ENCODE measurements at places on chromosomes 7 and 10. TPM values are rescaled to one million over a fixed set of nuclear protein-coding genes. Genes with fewer than 3 reads are reported as not detected.

DNA sequence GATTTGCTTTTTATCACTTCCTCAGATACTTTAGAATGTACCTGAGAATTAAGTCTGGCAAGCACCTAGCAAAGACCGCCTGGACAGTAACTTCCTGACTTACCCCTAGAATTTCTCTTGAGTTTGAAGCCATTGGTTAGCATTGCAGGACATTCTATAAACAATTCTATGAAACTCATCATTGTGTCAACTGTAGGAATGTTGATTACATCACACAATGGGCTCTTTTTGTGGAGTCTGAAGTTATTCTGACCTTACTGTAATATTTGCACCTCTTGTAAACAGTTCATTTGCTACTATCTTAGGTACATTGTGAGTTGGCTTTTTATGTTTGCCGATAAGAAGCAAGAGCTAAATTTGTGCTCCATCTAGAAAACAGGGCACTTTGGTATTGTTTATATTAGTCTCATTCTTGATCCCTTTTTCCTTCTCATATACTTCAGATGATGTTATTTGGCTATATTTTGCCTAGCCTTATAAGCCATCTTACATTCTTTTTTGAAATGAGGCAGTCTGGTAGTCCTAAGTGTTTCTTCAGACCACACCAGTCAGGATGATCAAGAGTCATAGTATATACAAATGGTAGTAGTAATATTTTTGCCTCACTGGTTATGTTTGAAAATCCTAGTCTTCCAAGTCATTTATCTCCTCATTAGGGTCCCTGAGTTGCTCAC lies 52.4 kb downstream of the CASD1 start:
- DNase-seq, result no peak

Gene ANKRD7
- total RNA-seq, result 1.0 TPM

- DNase-seq, result peak; percentile 56
Measured at GRCh38 chr7:113086431-113086888, at the start of gene GPR85. Gene GPR85, minus strand, starts transcription at chr7:113086827. Its CDS starts 2,106 bp downstream, at chr7:113084721.

DNA sequence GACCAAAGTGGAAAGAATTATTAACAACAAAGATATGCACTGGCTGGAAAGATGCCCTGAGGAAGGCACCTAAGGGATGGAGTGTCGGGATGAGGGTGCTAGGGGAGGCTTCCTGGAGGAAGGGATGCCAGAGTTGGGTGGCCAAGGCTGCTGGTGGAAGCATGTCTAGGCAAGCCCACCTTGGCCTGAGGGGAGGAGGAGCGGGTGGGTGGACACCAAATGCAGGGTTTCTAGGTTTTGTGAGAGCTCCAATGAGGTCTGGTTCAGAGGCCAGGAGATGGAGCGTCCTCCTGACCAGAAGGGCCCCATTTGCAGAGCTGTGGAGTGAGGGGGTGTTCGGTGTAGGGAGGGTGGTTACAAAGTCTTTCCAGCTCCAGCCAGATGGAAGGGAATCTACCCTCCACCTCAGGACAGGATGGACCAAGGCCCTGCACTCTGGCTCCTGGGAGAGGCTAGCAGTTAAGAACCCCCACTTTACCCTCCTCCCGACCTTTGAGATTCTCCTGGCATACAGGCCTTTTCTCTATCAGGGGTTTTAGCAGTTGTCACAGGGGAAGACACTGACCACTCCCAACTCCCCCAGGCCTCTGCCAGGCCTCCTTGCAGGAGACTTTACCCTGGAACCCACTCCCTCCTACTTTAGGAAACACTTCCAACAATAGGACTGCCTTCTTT lies 3.0 kb upstream of the DDIT4 start:
- DNase-seq, result no peak

- DNase-seq, result no peak
Measured at GRCh38 chr10:95987685-95988426, 55.5 kb upstream of the CCNJ start.

- DNase-seq, result no peak
Measured at GRCh38 chr10:104324221-104324686, 14.0 kb downstream of the ITPRIP start.

DNA sequence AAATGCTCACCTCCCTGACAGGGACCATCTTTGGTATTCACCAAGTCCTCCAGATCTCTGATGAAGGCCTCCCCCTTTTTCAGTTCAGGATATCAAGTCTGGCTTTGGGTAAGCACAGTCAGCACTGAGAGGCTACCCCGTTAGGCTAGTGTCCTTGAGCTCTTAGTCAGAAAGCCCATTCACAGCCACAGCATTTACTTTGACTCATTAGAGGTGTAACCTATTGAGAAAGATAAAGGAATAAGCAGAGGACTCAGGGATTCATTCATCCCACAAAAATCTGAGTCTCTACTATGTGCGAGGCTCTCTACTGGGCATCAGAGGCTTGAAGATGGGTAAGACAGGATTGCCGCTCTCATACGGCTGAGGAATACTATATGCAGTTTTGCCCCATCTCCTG lies 14.0 kb upstream of the RAMP3 start:
- DNase-seq, result no peak

Gene CDHR3
- 8.2 TPM for total RNA-seq

DNA sequence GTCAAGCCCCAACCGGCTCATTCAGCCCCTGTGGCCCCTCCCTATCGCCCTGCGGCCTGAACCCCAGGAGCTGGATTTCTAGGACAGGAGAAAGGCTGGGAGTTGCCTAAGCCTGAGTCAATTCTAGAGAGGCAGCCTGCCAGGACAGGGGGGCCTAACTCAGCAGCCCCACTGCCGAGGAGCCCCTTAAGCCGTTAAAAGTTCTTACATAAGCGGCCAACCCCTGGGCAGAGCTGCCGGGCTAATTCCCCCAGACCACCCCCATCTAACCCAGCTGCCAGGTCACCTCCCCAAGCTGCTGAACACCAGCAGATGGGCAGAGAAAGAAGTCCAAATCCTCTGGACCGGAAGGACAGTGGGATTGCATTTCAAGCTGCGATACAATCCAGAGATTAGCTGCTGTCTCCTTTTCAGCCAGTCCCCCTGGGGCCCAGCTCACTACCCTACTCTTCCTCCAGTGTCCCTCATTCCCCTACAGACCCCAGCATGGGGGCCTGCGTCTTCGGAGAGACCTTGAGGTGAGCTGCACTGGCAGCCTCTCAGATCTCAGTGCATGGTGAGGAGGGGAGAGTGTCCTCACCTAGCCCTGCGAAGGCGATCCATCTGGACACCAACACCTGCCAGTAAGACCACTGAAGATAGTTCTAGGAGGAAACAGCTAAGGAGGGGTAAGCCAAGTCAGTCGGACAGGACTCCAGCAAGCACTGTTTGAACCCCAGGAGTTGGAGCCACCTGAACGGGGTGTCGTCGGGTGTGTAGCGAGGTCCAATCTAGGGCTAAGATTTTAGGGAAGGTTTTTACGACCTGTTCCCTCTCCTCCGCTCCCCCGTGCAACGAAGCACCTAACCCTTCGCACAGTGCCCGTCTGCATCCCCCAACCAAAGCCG lies 830 bp downstream of the IMPDH1 start:
- DNase-seq, result peak; percentile 72

GRCh38 chr10:18607503-18608378 lies 43.6 kb downstream of the NSUN6 start:
- DNase-seq, result peak; percentile 62

DNA sequence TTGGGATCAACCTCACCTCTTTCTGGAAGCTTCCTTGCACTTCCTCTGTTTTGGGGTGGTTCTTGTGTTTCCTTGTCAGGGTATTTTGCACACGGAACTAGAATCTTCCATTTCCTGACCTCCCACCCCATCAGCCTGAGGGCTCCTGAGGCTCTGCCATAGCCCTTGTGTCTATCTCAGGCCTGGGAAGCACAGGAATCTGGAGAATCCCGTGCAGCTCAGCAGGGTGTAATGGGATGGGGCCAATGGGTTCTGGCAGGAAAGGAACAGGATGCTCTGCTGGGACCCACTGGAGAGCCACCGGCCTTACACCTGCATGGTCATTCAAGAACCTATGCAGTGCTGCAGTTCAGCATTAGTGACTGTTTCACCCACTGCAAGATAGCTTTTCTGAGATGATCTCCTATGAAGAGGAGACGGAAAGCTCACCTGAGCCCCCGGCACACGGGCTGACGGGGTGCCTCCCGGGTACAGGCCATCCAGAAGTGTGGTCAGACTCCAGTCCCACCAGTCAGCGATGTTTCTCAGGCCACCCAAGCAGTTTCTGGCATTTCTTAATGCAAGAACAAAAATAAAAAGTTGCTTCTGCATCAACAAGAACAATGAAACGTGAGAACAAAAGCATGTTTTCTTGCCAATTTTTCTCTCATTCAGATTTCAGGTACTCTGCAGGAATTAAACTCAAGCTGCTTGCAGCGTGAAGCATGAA lies 133.2 kb downstream of the PKD1L1 start:
- no peak for DNase-seq

GRCh38 chr10:91602868-91603568 lies 29.9 kb downstream of the PPP1R3C start:
- no peak for DNase-seq

- no peak for DNase-seq
Measured at GRCh38 chr7:45123913-45124710, 12.6 kb upstream of the TBRG4 start.

Gene UCN3
- total RNA-seq, result not detected

DNA sequence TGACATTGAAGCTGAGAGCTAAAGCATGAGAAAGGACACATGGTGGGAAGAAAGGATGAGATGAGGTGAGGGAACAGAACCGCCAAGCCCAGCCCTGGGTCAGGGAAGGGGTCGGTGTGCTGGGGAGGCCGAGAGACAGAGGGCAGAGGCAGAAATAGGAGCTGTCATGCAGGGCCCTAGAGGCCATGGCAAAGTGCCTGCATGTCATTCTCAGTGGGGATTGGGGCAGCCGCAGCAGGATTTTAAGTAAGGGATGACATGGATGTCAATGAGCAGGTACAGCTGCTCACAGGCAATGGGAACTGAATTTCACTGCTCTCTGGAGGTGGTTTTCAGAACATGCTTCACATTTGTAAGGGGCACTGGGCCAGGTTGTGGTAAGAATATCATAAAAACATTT lies 227.4 kb downstream of the RAB11FIP2 start:
- DNase-seq, result no peak

- peak; percentile 96 for DNase-seq
Measured at GRCh38 chr10:119080521-119081259, at the start of gene EIF3A. Gene EIF3A, minus strand, starts transcription at chr10:119080817. Its CDS starts 141 bp downstream, at chr10:119080676.

Gene TMEM270
- total RNA-seq, result not detected

GRCh38 chr10:78658645-78659597 lies 409.8 kb upstream of the ZMIZ1 start:
- no peak for DNase-seq

GRCh38 chr7:68484731-68485130 lies 1113.5 kb upstream of the AUTS2 start:
- DNase-seq, result no peak

GRCh38 chr10:128137877-128138276 lies 11.7 kb upstream of the MKI67 start:
- DNase-seq, result no peak

Gene CCDC136
- 5.9 TPM for total RNA-seq

Gene IGF2BP3
- total RNA-seq, result 2.0 TPM

DNA sequence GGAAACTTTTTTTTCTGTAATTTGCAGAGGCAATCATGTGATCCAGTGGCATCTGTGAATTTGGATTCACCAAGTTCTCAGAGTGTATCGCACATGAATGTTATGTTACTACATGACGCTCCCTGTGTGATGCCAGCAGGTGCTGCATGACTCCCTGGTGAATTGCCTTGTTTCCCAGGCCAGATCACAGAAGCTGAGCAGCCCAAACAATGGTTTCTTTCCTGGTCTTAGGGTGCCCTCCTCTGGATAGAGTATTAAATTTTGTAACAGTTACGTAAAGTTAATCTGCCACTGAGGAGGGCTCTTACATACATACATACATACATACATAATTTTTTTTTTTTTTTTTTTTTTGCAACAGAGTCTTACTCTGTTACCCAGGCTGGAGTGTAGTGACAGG lies 3.6 kb downstream of the ZSCAN21 start:
- no peak for DNase-seq

- no peak for DNase-seq
Measured at GRCh38 chr7:85176197-85176596, 10.7 kb downstream of the SEMA3D start.

DNA sequence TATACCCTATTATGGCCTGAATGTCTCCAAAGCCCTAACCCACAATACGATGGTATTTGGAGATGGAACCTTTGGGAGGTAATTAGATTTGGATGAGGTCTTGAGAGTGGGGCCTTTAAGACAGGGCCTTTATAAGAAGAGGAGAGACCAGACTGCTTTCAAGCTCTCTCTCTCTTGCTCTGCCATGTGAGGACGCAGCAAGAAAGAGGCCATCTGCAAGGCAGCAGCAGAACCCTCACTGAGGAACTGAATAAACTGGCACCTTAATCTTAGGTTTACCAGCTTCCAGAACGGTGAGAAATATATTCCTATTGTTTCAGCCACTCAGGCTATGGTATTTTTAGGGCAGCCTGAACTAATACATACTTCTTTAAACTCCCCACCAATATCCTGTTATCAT lies 2.0 kb upstream of the GNAI1 start:
- DNase-seq, result no peak

Gene LIPM
- not detected for total RNA-seq

DNA sequence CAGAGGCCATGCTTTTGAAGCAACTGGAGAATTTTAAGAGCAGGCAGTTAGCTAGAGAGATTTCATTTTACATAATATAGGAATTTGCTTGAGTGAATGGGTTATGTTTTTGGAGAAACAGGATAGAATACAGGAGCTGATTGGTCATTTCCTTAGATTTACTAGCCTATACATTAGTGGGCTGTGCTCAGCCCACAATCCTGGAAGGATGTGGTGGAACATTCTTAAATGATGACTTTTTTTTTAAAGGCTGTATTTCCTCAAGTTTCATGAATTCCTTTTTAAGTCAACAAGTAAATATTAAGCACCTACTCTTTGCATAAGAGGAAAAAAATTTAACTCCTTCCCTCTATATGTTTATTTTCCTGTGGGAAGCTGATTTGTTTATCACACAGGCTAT lies 314.4 kb upstream of the BMPER start:
- DNase-seq, result no peak

DNA sequence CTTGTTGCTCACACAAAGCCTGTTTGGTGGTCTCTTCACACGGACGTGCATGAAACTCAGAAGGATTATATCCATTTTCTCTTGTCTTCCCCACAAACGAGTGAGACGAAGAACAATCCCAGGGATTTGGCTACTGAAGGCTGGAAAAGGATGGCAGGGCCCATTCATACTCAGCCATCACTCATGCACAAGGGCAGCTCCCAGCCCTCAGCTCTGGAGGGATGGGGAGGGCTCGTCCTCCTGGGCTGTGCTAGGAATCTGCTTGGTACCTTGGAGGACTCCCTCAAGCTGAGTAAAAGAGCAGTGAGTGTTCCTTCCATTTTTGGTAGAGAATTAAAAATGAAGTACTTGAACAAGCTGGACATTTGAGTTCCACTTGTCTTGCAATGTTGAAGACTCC lies 33.2 kb upstream of the RAB18 start:
- no peak for DNase-seq

Gene KCP
- 1.8 TPM for total RNA-seq

GRCh38 chr10:14712991-14713424 lies 61.7 kb downstream of the FAM107B start:
- no peak for DNase-seq

- DNase-seq, result no peak
Measured at GRCh38 chr7:128714701-128715495, 24.3 kb upstream of the CALU start.

Measured in sciatic nerve (tissue), 2 donors.